ENCODE measurements at places on chromosomes 6 and 20. TPM values are rescaled to one million over a fixed set of nuclear protein-coding genes. Genes with fewer than 3 reads are reported as not detected.

GRCh38 chr20:34108616-34109174 lies 3.3 kb downstream of the EIF2S2 start:
- no peak for DNase-seq

DNA sequence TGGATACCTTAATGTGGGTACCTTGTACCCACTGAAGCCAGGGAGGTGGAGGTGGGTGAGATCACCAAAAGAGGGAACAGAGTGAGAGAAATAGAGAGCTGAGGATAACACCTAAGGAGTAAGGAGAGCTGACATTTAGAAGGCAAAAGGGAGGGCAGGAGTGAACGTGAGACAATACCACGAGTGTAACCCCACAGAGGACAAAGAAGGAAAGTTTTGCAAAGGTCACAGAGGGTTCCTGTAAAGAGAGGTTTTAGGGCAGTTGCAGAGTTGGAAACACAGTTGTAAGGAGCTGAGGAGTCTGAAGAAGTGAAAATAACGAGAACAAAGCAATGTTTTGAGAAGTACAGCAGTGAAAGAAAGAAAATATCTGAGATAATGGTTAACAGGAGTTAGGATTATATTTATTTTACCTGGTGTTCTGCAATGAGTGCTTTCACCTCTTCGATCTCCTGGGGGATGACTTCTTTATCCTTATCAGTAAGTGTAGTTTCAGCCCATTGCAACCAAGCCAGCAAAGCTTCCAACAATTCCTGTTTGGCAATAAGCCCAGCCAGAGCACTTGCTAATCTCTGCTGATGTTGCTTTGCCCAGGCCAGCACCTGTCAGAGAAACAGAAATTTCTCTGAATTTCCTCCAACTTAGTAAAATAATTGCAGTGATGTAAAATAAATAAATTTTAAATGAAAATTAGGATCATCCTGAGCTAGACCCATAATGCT lies 166.8 kb downstream of the DST start:
- DNase-seq, result no peak

GRCh38 chr6:54327631-54328030 lies 19.4 kb downstream of the TINAG start:
- DNase-seq, result no peak

SIRPD gene
- not detected for total RNA-seq

Measured in chondrocyte (in vitro differentiated cells).